Caki2 (cell line): ENCODE measurements at places on chromosomes 5 and 9. TPM values are rescaled to one million over a fixed set of nuclear protein-coding genes. Genes with fewer than 3 reads are reported as not detected.

- DNase-seq = no peak
Measured at GRCh38 chr5:31807789-31808540, 169.0 kb downstream of the PDZD2 start.

DNA sequence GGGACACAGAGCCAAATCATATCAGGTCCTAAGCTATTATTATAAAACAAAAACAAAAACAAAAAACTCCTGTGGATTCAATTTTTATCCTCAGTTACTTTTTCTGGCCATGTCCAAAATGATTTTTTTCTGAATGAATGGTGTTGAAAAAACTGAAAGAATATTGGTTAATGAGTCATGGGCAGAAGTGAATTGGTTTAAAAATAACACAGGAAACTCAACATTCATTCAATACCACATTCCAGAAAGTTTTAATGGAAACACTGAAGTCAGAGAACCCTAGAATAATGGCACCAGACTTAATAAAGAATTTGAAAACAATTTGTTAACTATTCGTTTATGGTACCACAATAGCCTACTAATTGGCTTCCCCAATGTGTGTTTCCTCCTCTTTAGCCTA, 102.4 kb upstream of the CDH9 start:
- no peak for DNase-seq

GRCh38 chr5:98627121-98627520, 146.3 kb upstream of the RGMB start:
- no peak for DNase-seq

Gene SELENOP
- not detected in 2 replicates for total RNA-seq

Gene TAF11L10
- total RNA-seq = not detected in 2 replicates

GRCh38 chr9:75169623-75170022, 81.3 kb downstream of the OSTF1 start:
- DNase-seq = no peak

- DNase-seq = no peak
Measured at GRCh38 chr9:108142504-108143201, 653.1 kb upstream of the KLF4 start.

- DNase-seq = no peak
Measured at GRCh38 chr5:57299986-57300385, 126.1 kb downstream of the GPBP1 start.

- peak; percentile 36 for DNase-seq
Measured at GRCh38 chr5:133247881-133248624, 196.2 kb downstream of the HSPA4 start.

GRCh38 chr9:14292181-14292739, 21.7 kb downstream of the NFIB start:
- no peak for DNase-seq

Gene LCN2
- 2.2 TPM in 1 of 2 replicates, not detected in the other for total RNA-seq

- no peak for DNase-seq
Measured at GRCh38 chr5:175246889-175247520, 197.0 kb downstream of the DRD1 start.

Gene AQP7
- total RNA-seq = not detected in 2 replicates

DNA sequence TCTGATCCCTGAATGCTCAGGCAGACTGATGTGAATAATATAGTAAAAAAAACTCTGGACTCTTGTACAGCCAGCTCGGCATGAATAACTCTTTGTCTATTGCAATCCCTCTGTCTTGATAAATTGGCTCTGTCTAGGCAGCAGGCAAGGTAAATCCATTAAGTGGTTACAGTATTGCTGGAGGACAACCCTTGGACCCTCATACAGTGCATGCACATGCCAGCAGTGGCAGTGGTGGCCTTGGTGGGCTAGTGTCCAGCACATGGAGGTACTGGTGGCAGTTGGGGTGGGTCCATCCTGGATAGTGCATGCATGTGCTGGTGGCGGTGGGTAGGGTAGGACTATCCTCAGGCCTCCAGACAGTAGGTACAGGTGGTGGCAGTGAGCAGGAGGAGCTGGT, 38.9 kb downstream of the DNAJC21 start:
- DNase-seq = no peak

GRCh38 chr5:17147170-17147569, 70.3 kb upstream of the BASP1 start:
- no peak for DNase-seq

- no peak for DNase-seq
Measured at GRCh38 chr9:135379540-135380267, 99.9 kb upstream of the PPP1R26 start.

Gene PFN3
- not detected in 2 replicates for total RNA-seq

- DNase-seq = no peak
Measured at GRCh38 chr9:7075154-7075553, 317.4 kb downstream of the KDM4C start.

- DNase-seq = no peak
Measured at GRCh38 chr5:1386274-1386717, 41.4 kb upstream of the CLPTM1L start.

Gene PKD2L2
- not detected in 2 replicates for total RNA-seq

Gene LECT2
- not detected in 2 replicates for total RNA-seq
